Activated naive CD4-positive, alpha-beta T cell treated with anti-CD3 and anti-CD28 coated beads for 36 hours (primary cell): ENCODE measurements at places on chromosomes 13 and 19. TPM values are rescaled to one million over a fixed set of nuclear protein-coding genes. Genes with fewer than 3 reads are reported as not detected.

MYO16 gene
- total RNA-seq, result not detected

ZSCAN22 gene
- 1.3 TPM for total RNA-seq

ALKBH6 gene
- 36.9 TPM for total RNA-seq

ADGRE3 gene
- not detected for total RNA-seq

CYP4F12 gene
- not detected for total RNA-seq

RGCC gene
- 75.0 TPM for total RNA-seq

GJB2 gene
- 0.72 TPM for total RNA-seq

VAV1 gene
- total RNA-seq, result 93.6 TPM

ZNF649 gene
- total RNA-seq, result 11.6 TPM

DNAAF3 gene
- total RNA-seq, result not detected

SLC7A9 gene
- total RNA-seq, result not detected

MAP4K1 gene
- 148 TPM for total RNA-seq

DACT3 gene
- total RNA-seq, result 3.0 TPM

C19orf81 gene
- 1.7 TPM for total RNA-seq

SIGLECL1 gene
- not detected for total RNA-seq

KIR2DL1 gene
- not detected for total RNA-seq

FUZ gene
- total RNA-seq, result 14.5 TPM

TTC9B gene
- total RNA-seq, result not detected

CEACAM16 gene
- not detected for total RNA-seq

PET100 gene
- 93.9 TPM for total RNA-seq

LATS2 gene
- total RNA-seq, result 1.2 TPM

CEACAM8 gene
- not detected for total RNA-seq

CYP4F2 gene
- 0.24 TPM for total RNA-seq

BABAM1 gene
- 108 TPM for total RNA-seq

ANKRD24 gene
- total RNA-seq, result 2.6 TPM

RNASEH2A gene
- total RNA-seq, result 55.6 TPM

ACP7 gene
- total RNA-seq, result not detected

LILRB2 gene
- total RNA-seq, result not detected

ZNF441 gene
- 4.0 TPM for total RNA-seq

HCST gene
- total RNA-seq, result 11.7 TPM

FPR1 gene
- not detected for total RNA-seq

PRR19 gene
- 0.43 TPM for total RNA-seq

GPC5 gene
- total RNA-seq, result 0.38 TPM

PRRG2 gene
- 0.52 TPM for total RNA-seq

PSG11 gene
- total RNA-seq, result not detected

CCL25 gene
- not detected for total RNA-seq

C19orf85 gene
- total RNA-seq, result not detected

CACNG6 gene
- total RNA-seq, result not detected
